ENCODE measurements at places on chromosomes 3 and 15. TPM values are rescaled to one million over a fixed set of nuclear protein-coding genes. Genes with fewer than 3 reads are reported as not detected.

DNA sequence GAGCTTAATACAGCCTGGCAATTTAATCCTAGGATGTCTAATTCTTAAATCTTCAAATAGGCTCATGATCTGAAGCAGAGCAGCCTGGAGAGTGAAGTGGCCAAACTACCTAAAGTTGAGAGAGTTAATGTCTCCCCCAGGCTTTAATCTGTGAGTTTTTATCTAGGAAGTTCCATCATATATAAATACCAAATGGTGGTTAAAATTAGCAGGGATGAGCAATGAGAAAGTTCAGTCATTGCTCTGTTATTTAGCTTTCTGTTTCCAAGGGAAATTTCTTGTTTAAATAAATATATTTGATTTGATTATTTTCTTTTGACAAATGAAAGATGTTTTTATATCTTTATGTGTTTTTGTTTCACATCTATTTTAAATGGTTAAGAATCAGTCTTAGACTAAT, 274.4 kb upstream of the UMPS start:
- H3K27ac ChIP-seq: no peak overlapping the region
- peaks cover 2% of the 10 kb centered on the region for H3K4me1 ChIP-seq
- no peak for DNase-seq
- H3K4me3 ChIP-seq: no peak overlapping the region

Gene GOLGA6L26
- total RNA-seq: not detected

DNA sequence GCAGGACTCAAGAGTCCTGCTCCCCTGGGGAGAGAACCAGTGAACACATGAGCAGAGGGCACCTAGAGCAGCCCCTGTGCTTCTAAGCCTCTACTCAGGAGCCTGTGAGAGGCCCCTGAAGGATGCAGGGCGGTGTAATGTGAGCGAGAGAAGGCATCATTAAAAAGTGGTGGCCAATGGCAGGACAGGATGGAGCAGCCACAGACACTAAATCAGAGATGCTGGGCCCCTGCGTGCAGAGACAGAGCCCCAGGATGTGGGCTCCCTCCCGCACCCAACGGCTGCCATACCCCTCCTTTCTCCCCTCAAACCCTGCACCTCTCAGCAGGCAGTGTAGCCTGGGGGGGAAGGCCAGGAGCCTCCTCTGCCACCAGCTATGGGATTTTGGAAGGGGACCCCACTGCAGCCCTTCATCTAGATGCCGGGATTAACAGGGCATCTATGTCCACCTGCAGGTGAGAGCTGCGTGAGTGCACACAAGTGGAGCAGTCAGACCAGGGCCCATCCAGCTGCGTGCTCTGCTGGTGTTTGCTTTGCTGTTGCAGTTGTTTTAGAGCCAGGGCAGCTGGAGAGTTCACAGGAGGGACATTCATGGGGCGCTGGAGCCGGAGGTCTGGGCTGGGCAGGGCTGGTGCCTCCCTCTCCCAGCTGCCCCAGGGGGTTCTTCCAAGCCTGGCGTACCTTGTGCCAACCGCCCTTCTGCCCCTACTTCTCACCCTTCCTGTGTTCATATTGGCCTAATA, 5.1 kb upstream of the IQSEC1 start:
- H3K4me3 ChIP-seq: no peak overlapping the region
- peaks cover 27% of the 10 kb centered on the region for H3K4me1 ChIP-seq
- DNase-seq: no peak
- no peaks in the 10 kb centered on the region for H3K36me3 ChIP-seq
- H3K27me3 ChIP-seq: peaks cover 29% of the 10 kb centered on the region

- H3K4me1 ChIP-seq: peaks cover 23% of the 10 kb centered on the region
- H3K4me3 ChIP-seq: no peak overlapping the region
- peaks cover 11% of the 10 kb centered on the region for H3K27me3 ChIP-seq
- no peak overlapping the region for H3K27ac ChIP-seq
These were observed 18.1 kb downstream of the DUSP7 start for GRCh38 chr3:52038227-52038626.

GRCh38 chr3:36124118-36124796, 256.0 kb upstream of the STAC start:
- H3K4me3 ChIP-seq: no peak overlapping the region
- no peaks in the 10 kb centered on the region for H3K4me1 ChIP-seq
- DNase-seq: peak; percentile 43
- peaks cover 7% of the 10 kb centered on the region for H3K36me3 ChIP-seq
- H3K27ac ChIP-seq: no peak overlapping the region

Gene ATP13A4
- total RNA-seq: 0.93 TPM
